ENCODE measurements at places on chromosomes 16 and 17.
A peak's percentile ranks its signal among the peaks of the same experiment; 100 is the strongest.

DNA sequence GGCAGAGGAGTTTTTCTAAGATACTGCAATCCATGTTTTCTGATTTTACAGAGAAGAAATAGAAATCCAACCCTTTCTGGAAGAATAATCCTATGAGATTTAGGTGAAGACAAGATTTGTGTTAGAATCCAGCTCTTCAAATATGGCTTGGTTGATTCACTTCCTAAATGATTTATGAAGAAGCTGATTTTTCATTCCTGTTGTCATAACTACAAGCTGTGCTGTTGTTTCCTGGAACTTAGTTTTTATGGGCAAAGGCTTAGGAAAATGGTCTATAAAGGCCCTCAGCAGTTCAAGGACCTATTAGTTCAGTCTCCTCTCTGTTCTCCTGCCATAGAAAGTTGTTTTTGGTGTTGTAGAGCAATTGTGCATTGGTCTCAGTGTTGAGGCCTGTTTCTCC lies 174.2 kb upstream of the FAM20A start:
- no peak for DNase-seq

GRCh38 chr17:76264425-76264754 lies 758 bp upstream of the UBALD2 start:
- DNase-seq, result no peak

DNA sequence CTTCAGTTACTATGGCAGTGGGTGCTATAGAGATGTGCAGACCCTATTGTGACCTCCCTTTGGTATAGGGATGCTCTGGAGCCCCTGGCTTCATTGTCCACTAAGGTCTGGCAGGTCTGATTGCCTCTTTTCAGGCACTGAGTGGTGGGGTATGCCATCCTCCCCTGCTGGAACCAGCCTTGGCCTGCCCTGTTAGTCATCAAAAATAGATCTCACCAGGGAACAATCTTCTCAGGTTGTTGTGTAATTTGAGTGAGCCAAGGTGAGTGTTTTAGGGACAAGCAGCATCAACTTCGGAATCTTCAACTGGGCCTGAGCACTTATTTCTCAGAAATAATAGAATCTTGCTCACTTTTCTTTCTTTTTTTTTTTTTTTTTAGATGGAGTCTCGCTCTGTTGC lies 19.6 kb downstream of the HMOX2 start:
- no peak for DNase-seq

DNA sequence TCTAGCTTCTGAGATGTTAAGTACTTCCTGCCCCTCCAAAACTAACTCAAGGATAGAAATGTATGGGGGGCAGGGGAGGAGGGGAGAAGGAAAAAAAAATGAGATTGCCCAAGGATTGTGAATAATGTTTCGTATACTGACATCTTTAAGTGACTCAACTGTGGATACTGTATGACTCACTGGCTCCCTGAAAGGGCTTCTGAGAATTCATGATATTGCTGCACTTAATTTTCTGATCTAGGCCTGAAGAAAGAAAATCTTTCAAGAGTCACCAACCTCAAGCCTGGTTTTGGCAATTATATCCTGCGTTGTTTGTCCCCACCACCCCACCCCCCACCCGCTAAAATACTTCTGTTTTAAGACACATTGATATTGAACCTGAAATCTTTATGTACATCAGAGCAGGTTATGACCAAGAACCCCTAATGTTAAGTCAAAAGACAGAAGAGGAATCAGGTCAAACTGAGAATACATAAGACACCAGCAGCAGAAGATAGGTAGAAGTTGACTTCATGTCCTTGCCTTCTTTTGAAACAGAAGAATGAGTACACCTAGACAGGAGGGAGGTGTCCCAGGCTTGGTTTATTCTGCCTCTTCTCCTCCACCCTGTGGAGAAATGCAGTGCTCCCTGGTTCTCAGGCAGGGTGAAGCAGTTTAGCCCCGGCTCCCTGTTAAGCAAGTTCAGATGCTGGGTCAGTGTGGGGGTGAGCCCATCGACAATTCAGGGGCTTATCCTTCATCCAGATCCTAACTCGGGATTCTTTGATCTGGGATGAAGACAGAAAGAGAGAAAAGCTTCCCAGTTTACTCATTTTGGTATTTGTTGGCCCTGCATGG lies 3.3 kb upstream of the FBXL20 start:
- DNase-seq, result no peak

DNA sequence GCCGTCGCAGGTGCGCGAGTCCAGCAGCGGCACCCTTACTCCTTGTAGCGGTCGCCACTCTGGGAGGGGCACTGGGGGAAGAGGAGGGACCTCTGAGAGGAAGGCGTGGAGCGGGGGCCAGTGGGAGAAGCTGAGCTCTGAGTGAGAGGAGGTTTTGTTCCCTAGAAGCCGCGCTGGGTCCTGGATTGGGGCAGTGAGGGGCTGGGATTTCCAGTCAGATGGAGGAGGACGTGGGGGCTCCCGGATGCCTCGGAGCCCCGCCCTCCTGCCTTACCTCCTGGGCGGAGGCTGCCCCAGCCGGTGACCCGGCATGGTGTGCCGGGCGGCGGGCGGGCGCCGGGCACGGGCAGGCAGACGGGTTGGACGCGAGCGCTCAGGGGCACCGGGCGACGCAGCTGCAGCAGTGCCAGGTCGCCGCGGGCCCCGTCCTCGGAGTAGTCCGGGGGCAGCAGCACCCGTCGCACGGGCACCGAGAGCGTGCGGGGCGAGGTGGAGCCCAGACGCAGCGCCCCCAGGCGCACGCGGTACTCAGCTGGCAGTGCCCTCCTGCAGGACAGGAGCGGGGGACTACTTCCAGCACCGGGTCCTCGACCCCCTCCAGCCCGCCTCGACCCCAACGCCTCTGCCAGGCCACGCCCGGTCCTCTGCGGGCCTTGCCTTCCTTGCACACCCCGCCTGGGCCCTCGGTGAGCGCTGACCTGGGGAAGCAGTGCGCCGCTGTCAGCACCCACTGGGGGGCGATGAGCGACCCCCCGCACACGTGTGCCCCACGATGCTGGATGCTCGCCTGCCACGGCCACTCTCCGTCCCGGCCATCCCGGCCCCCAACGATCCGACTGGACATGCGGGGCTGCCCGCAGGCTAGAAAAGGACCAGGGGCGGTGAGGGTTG lies 2.0 kb downstream of the PRSS33 start:
- DNase-seq, result no peak

DNA sequence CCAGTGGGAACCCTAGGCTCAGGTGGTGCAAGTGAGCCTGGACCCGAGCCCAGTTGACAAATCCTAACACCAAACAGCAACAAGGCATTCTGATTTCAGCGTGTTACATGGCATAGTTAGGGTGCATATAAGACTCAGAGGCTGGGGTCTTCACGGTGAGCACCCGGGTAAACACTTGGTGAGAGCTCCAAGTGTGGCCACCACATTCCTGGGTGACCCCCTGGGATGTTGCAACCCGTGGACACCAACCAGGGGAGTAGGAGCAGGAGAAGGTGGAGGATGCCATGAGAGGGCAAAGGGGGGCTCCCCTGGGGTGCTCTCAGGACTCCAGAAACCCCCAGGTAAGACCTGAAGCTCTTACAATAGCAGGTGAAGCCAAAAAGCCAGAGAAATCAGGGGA lies 69.9 kb upstream of the CDH5 start:
- no peak for DNase-seq

- no peak for DNase-seq
Observed at GRCh38 chr17:77207689-77208216, 67.0 kb downstream of the SEC14L1 start.

- DNase-seq, result no peak
Observed at GRCh38 chr17:17846645-17847044, 9.9 kb upstream of the SREBF1 start.

DNA sequence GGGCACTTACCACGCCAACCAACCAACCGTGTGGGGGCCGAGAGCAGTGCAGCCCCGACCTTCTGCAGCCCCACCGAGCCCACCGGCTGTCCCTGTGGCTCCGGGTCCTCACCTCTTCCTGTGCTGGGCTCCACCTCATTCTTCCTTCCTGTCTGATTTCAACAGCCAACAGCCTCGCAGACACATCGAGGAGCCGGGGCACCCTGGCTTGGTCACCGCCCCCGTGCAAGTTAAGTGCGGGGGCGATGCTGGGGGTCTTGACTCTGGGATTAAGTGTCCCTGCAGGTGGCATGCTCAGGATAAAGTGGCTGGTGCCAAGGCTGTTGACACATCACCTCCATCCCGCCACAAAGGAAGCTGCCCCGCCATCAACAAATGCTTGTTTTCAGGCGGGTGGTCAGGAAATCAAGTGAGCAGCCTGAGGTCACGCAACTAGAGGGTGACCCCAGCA lies at the start of gene NLRC3:
NLRC3 (minus strand) TSS at position 102 of the 451 bp plus-strand sequence. CDS start 12,367 bp downstream, outside the sequence.
- DNase-seq, result peak; percentile 32

GRCh38 chr17:51921500-51921899 lies 237.0 kb downstream of the CA10 start:
- no peak for DNase-seq

DNA sequence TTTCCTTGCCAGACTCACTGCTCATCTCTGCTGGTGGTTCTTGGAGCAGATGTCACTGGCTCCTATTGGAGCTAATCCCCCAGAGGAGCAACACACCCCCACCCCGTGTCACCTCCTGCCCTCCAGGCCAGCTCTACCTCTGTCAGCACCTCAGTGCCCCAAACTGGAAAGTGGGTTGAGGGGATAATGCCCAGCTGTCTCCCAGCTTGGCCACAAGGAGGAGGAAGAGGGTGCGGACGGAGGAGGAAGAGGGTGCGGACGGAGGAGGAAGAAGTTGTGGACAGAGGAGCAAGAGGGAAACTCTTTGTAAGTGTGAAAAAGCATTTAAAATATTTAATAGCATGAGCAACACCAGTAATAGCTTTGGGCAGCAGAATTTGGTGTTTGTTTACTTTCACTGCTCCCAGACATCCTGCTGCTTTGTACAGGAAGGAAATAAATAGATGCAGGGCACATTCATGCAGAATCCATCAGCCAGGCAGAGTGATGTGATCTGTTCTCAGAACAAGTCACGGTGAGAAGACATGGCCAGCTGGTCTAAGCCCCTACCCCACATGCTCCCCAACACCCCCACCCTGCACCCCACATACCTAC lies 82.5 kb downstream of the C17orf67 start:
- DNase-seq, result no peak

- no peak for DNase-seq
Observed at GRCh38 chr17:62679866-62680377, 52.5 kb downstream of the MRC2 start.

Data from effector CD4-positive, alpha-beta T cell (primary cell).